Esophagus squamous epithelium (tissue), 5 donors: ENCODE measurements at places on chromosomes 11 and 22.

DNA sequence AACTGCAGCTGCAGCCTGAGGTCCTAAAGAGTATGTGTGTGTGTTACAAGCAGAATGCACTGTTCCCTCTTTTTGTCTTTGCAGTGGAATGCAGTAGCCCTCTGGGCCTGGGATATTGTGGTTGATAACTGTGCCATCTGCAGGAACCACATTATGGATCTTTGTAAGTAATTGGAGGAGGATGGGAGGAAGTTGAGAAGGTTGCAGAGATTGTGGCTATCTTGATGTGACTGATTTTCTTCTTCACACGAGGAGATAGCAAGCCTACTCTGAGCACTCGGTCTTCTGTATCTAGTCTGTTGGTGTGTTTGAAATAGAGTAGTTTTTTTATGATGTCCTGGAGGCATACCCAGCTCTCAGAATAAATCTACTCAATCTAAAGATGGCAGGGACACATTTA is 2.3 kb downstream of the RBX1 start:
- DNase-seq, result no peak

GRCh38 chr11:132523929-132524328 is 1008.4 kb downstream of the OPCML start:
- no peak for DNase-seq

DNA sequence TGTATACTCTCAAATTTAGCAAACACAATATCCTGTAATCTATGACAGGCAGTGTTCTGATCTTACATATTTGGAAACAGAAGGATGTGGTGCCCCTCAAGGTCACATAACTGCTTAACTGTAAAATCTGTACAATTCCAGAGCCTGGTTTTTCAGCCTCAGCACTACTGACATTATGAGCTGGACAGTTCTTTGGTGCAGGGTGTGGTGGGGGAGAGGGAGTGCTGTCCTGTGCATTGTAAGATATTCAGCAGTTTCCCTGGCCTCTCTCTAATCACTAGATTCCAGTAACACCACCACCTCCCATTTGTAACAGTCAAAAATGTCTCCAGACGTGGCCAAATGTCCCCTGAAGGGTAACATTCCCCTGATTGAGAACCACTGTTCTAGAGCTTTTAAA is 1.8 kb upstream of the OR5B21 start:
- DNase-seq, result no peak

DNA sequence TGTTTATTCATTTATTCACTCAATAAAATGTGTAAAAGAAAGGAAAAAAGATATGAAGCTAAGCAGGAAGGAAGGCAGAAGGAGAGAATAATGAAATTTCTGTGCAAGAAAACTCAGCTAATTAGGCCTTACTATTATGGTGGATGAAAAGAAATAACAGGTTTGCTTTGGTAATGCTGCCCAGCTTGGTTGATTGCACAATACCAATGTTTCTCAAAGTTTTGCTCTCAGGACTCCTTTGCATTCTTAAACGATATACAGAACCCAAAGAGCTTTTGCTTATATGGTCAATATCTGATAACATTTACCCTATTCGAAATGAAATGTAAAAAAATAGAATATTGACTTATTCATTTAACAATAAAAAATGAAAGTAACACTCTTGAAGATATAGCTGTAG is 7.3 kb upstream of the CTSC start:
- DNase-seq, result no peak

DNA sequence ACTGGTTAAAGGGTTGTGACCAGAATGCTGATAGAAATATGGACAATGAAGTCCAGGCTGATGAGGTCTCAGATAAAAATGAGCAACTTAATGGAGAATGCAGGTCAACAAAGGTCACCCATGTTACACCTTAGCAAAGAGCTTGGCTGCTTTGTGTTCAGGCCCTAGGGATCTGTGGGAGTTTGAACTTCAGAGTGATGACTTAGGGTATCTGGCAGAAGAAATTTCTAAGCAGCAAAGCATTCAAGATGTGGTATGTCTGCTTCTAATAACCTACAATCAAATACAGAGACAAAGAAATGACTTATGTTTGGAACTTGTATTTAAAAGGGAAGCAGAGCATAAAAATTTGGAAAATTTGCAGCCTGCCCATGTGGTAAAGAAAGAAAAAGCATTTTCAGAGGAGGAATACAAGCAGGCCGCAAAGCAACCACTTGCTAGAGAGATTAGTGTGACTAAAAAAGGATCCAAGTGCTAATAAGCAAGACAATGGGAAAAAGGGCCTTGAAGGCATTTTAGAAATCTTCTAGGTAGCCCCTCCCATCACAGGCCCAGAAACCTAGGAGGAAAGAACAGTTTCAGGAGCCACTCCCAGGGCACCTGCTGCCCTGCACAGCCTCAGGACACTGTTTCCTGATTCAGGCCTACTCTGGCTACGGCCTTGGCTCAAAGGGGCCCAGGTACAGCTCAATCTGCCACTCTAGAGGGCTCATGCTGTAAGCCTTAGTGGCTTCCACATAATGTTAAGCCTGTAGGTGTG is 41.3 kb downstream of the TNKS1BP1 start:
- no peak for DNase-seq

DNA sequence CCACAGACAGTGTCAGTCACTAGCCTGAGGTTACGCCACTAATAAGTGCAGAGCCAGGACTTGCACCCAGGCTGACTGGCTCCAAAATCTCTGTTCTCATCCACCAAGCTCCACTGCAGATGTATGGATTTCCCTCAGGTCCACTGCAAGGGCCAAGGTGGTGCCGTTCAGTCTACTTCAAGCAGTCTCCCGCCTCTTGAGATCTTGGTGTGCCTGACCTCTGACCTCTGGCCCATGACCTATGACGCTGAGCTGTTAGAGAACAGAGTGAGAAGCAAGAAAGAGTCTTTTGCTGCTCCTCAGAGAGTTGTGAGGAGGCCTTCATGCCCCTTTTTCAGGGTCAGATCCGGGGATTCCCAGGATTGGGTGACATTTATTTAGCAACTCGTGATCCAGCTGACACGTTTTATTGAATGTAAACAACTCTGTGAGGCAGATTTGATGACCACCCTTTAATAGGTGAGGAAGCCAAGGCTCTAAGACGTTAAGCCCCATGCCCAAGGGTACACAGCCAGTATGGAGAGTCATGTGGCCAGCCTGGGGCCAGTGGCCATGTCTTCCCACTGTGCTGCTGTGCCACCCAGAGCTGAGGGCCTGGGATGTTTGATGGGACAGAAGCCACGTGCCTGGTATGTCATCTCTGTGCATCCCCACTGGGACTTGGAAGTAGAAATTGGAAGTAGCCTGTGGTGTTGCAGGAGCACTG is 25.2 kb downstream of the DCPS start:
- DNase-seq, result no peak

- DNase-seq, result no peak
Measured at GRCh38 chr11:103889679-103890078, 146.8 kb upstream of the DDI1 start.

GRCh38 chr11:12640355-12640754 is 33.9 kb upstream of the TEAD1 start:
- DNase-seq, result no peak

- DNase-seq, result no peak
Measured at GRCh38 chr11:101127699-101128570, 1.7 kb downstream of the PGR start.

DNA sequence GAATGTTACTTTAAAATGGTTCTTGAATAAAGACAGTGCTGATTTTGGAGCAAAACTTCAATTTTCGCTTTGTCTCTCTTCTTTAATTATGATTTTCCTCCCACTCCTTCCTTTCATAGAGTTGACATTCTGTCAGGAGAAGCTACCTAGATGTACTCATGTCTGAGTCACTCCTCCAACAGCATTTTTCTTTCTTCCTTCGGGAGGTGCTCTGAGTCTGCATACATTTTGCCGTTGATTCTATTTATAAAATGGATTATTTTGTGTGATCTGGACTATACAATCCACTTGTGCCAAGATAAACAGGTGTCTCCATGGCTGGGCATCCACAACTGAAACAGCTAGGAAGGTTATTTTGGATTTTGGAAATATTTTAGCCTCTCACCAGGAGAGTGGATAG is 588.3 kb upstream of the ANO5 start:
- DNase-seq, result no peak

- DNase-seq, result no peak
Measured at GRCh38 chr11:66987924-66988637, 13.0 kb downstream of the C11orf86 start.

DNA sequence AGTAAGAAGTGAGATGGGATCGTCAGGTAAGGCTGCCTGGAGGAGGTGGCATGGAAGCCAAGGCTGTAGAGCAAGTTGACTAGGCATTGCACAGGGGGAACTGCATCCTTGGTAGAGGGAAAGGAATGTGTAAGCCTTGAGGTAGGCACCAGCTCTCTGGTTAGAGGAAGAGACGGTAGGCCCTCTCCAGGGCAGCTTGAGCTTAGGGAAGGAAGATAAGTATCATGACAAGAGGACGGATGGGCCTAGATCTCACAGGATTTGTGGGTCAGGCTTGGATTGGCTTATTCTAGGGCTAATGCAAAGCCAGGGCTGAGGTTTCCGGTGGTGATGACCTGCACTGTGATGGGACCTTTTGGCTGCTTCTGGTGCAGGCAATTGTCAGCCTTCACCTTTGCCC is 1035.8 kb downstream of the TBC1D22A start:
- no peak for DNase-seq

DNA sequence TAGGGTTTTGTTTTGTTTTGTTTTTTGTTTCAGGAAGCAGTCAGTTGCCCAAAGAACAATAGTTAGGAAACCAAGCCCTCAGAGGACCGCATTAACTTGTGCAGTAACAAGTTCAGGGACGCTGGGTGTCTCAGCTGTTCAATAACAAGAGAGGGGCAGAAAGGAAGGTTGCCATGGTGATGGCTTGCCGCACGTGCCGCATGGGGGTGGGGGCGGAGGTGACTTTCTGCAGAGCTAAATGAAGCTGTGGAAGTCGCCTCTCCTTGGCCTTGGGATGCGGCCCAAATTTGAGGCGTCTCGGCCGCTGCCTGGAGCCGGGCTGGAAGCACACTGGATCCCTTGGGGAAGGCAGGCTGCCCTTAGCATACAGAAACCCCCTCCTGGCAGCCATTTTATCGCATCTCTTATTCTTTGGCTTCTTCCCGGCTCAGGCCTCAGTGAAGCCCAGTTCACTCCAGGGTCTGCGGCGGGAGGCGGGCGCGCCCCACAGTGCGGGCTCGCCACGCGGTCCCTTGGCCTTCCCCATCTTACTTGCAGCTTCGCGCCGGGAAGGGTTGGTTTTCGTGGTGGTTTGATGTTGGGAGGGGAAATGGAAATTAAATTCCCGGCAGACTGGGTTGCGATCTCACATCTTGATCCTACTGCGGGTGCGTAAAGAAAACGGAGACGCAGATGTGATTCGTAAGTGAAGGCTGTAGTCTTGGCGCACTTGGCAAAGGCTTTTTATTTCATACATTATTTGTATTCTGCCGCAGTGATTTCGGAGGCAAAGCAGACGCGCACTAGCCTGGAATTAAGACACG is 94.3 kb downstream of the SLC17A6 start:
- DNase-seq, result no peak
